ENCODE measurements at places on chromosomes 2 and 18. TPM values are rescaled to one million over a fixed set of nuclear protein-coding genes. Genes with fewer than 3 reads are reported as not detected.

DNA sequence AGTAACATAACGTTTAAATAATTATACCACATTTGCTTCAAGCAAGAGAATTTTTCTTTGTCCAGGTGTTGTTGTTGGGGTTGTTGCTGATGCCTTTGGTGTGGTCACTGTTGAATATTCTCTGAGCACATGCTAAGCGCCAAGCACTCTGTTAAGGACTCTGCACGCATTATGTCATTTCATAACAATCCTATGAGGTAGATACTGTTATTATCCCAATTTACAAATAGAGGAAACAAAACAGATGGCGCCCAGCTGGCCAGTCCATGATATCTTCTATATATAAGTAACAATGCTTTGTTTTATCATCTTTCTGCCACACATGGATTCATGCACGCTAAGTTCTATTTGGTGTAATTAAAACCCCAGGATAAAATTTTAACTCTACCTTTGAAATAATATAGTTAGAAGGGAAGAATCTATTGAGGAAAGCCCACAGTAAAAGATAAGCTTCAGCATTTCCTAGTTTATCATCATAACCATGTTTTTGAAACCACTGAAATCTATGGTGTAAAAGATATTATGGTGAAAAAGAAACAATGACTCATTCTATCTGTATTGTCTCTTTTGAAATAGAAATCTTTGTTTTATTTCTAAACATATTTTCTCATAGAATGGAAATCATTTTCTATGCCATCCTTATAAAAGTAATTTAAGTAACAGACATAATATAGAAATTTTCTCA lies 199.7 kb downstream of the PID1 start:
- no peaks in the 10 kb centered on the region for H3K27me3 ChIP-seq
- no peak overlapping the region for H3K4me3 ChIP-seq
- H3K36me3 ChIP-seq: no peaks in the 10 kb centered on the region
- no peaks in the 10 kb centered on the region for H3K4me1 ChIP-seq

The ZRANB3 gene
- total RNA-seq: 9.1 TPM

DNA sequence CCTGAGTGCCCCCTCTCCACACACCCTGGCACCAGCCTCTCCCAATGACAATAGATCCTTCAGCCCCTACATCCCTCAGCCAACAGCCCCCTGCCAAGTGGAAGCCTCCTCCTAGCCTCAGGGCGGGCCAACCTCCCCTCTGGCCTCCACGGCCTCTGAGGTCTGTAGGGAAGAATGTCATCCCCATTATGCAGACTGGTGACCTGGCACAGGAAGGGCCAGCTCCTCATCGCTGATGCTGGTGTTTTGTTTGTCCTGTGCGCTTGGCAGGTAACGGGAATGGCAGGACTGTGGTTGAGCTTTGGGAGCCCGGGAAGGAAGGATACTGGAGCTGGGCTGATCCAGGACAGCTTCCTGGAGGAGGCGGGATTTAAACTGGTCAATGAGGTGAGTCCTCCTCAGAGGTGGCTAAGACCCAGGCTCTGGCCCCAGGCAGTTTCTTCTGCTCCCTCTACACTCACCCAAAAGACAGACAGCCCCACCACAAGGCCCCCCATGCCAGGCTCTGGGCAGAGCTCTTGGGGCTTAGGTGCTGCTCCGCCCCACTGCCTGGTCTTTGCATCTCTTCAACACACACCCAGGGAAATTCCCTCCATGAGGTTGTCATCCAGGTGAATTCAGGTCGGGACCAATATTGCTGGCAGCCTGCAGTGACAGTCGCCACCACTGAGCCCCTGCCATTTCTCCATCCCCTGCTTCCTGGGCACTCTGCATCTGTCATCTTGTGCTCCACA lies 75.2 kb upstream of the SMAD7 start:
- no peaks in the 10 kb centered on the region for H3K4me1 ChIP-seq
- H3K4me3 ChIP-seq: no peak overlapping the region
- no peaks in the 10 kb centered on the region for H3K27me3 ChIP-seq
- no peak for DNase-seq

- H3K27me3 ChIP-seq: no peaks in the 10 kb centered on the region
- H3K4me1 ChIP-seq: no peaks in the 10 kb centered on the region
- no peak overlapping the region for H3K4me3 ChIP-seq
- H3K27ac ChIP-seq: no peak overlapping the region
Observed at GRCh38 chr2:9031246-9031645, 27.8 kb upstream of the MBOAT2 start.

- H3K27me3 ChIP-seq: no peaks in the 10 kb centered on the region
- H3K4me1 ChIP-seq: no peaks in the 10 kb centered on the region
- DNase-seq: no peak
Observed at GRCh38 chr2:123073956-123074355, 951.1 kb upstream of the CNTNAP5 start.

- H3K4me3 ChIP-seq: no peak overlapping the region
- no peak overlapping the region for H3K27ac ChIP-seq
- no peak for DNase-seq
- no peaks in the 10 kb centered on the region for H3K36me3 ChIP-seq
- H3K27me3 ChIP-seq: no peaks in the 10 kb centered on the region
Observed at GRCh38 chr2:231263118-231263831, 64.8 kb downstream of the ARMC9 start.

DNA sequence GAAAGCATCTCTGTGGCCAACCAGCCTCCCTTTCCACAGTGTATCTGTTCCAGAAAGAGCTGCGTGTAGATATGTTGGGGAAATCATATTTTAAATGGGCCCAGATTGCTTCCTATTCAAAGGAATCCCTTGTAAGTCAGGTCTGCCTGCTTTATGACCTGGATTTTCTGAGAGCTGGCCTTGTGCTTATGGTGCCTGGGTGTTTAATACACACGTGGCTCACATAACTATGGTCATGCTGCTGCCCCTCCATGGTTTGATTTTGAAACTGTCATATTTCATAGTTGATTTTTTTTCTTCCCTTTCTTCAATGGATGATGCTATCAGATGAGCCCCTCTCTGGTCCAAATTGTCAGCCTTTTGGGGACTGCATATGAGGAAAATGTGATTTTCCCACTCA lies 111.5 kb upstream of the CNGA3 start:
- no peaks in the 10 kb centered on the region for H3K27me3 ChIP-seq
- no peak overlapping the region for H3K4me3 ChIP-seq
- H3K36me3 ChIP-seq: no peaks in the 10 kb centered on the region
- H3K4me1 ChIP-seq: no peaks in the 10 kb centered on the region

DNA sequence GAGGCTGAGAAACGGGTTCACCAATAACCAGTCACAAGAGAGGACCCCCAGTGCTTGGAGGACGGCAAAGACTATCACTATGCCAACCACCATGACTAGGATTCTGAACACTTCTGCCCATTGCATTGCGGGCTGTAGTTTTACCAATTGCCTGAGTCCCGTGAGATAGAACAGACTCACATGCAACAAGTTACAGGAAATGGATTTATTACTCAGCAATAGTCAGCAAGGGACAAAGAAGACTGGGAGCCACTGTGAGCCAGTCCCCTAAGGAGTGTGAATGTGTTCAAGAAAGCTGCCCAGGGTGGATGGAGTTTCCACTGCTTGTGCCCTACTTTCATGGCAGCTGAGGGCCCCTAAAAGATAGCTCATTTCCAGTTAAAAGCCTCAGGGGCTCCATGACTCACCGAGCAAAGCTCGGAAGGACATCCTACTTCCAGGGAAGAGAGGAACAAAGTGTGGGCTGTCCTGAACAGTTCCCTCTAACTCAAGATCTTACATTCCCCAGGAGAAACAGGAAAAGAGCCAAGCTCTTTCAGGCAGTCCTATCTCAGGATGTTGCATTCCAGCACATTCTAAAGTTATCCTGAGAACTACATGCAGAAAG lies 54.4 kb downstream of the SLC4A3 start:
- DNase-seq: no peak
- peaks cover 3% of the 10 kb centered on the region for H3K27me3 ChIP-seq
- no peak overlapping the region for H3K4me3 ChIP-seq
- no peak overlapping the region for H3K27ac ChIP-seq
- no peaks in the 10 kb centered on the region for H3K36me3 ChIP-seq

The VIL1 gene
- not detected for total RNA-seq

- H3K4me3 ChIP-seq: no peak overlapping the region
- DNase-seq: no peak
- no peaks in the 10 kb centered on the region for H3K27me3 ChIP-seq
Observed at GRCh38 chr2:155393406-155393805, 694.9 kb downstream of the KCNJ3 start.

The SFT2D3 gene
- total RNA-seq: 4.6 TPM

The ABHD1 gene
- 0.90 TPM for total RNA-seq
